ENCODE measurements at places on chromosomes 1 and 21.

GRCh38 chr1:33295450-33296081 lies 25.3 kb downstream of the A3GALT2 start:
- peak; percentile 87 for DNase-seq

DNA sequence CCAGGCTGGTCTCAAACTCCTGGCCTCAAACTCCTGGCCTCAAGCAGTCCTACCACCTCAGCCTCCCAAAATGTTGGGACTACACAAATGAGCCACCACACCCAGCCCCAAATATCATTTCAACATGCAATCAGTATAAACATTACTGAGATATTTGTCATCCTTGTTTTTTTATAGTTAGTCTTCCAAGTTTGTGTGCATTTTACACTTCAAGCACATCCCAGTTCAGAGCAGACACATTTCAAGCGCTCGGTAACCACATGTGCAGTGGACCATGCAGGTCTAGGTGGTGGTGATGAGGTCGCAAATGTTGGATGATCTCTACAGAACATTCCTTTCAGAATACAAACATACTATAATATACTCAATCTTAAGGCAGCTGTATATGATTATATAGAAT lies 23.8 kb upstream of the APP start:
- no peak for DNase-seq

DNA sequence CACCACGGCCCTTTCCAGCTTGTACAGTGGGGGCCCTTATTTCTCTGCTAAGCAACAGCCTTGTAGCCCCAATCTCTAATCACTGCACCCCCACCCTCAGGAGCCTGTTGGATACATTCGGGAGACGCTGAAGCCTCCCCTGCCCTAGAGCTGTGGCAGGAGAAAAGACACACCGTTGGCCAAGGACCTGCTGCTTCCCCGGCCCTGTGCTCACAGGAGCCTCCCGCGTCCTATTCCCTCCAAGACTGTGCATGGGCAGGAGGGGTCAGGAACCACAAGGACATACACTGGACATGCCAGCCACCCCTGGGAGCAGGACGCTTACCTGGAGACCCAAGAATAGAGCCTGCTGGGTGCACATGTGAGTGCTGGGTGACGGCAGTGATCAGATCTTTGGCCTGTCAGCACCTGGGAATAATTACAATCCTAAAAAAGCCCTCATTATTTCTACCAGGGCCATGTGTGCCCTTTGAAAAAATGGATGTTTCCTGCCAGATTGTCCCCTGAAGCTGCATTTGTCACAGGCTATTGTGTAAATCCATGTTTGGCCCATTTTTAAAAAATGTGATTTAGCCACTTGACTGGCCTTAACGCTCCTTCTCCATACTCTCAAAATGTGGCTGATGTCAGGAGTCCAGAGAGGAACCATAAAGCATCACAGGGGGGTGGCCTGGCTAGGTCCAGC lies 590.6 kb downstream of the MATN1 start:
- DNase-seq: no peak

GRCh38 chr21:41147979-41148355 lies 20.0 kb upstream of the BACE2 start:
- no peak for DNase-seq
